Left colon (tissue), 2 donors: ENCODE measurements at places on chromosomes 4 and X.

- DNase-seq, result no peak
These were observed 87.4 kb upstream of the SLC7A11 start for GRCh38 chr4:138329506-138330070.

DNA sequence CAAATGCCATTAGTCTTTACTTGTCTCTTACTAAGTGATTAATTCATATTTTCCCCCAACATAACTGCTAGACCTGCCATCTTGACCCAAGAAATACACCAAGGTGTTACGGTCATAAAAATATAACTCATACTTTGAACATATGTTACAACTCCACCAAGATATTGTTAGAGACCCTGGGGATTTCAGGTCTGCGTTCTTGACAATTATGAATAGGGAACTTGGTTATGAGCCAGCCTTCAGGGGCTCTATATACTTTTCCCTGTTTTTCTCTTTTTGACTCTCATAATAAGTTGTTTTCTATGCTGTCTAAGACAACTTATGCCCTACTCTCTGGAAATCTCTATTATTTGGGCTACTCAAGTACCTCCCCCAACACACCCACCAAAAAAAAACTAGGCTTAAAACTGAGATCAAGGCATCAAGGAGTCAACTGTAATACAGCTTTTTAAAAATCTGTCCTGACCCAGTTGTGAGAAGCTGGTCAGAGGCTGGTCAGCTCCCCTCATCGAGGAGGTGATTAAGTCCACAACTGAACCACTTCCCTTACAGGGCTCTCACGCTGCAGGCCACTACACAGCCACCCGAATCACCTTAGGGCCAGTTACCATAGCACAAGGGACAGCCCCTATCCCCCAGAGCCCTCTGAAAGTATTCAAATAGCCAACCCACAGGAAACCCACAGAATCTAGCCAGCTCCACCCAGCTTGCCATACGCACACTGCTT, 10.5 kb upstream of the TLR3 start:
- no peak for DNase-seq

DNA sequence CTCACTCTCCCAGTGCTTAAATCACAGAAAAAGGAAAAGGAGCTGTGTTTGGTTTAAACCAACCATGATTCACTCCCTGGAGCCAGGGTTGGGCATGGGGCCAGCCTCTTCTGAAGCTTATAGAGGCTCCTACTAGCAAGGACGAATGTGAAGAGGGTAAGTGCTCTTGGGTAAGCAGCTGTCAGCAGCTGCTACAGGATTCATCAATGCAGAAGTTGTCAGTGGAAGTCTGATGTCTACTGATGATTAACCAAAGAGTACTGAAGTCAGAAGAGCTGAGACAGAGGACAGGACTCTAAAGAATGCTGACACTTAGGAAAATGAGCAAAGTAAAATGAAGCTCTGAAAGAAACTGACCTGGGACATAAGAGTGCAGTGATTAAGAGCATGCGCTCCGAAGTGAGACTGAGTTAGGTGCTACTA, 32.7 kb upstream of the JADE1 start:
- DNase-seq, result peak; percentile 55

DNA sequence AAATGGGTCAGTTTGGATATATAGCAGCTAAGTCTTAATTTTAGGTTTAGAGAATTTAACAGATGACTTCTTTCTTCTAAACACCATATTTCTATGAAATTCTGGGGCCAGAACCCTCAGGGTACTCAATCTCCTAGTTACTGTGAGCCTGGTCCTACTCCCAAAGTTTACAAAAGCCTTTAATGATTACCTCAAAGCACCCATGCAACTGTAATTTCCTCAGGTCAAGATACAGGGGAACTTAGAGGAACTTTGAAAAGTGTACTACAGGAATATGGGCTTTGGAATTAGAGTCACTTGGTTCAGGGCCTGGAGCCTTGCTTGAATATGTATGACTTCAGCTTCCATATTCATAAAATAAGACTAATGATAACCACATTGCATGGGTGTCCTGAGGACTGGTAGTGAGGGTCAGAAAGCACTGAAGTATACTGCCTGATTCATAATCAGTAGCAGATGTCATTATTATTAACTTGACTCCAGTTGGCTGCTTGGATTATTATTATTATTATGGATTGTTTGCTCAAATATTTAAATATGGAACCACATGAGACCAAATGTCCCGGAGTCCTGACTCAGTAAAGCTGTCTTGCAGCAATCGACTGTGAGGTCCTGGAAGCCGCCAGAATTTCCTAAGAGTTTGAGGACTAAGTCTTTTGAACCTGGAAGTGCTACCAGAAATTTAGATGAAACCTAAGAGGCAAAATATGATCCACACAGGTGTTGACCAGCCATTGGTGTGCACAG, 2.0 kb upstream of the ADH7 start:
- DNase-seq, result no peak
